ENCODE measurements at places on chromosomes 16 and 17.

DNA sequence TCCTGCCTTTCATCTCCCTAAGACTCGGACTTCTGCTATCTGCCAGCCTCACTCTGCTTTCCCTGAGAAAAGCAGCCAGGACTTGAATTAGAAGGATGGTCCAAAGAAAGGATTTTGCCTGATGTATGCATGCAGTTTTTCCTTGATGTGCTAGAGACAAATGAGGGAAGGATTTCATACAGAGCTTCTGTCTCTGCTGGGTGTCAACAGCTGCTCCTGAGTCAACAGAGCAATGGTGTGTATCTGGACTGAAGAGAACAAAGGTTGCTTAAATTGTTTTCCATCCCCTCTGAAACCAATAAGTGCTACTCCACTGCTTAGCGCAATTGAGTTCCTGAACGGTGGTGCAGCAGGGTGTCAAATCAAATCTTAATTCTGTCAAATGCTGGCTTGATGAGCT lies 680.6 kb upstream of the C16orf82 start:
- no peak for DNase-seq

DNA sequence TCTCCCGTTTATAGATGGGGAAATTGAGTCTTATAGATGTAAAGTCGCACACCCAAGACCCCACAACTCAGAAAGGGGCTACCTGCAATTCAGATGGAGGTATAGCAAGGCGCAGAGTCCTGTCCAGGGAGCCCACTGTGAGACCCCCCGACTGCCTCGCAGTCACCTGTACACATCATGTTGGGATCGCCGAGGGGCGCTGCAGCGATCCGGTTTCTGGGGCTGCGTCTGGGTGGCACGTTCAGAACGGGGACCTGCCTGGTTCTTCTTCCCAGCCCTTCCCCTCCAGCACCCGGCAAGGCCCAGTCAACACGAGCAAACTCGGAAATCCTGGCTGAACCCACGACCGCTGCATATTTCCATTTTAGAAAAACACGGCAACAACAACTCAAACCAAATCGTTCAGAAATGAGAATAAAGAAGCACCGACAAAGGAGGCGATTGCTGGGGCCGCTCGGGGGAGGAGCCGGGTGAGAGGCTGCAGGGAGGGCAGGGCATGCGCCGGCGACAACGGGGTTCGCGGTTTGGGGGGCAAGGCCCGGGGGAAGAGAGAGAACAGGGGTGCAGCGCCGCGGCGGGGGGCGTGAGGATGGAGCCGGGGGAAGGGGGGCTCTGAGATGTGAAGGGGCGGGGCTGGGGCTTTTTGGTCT lies 643 bp downstream of the HSDL1 start:
- DNase-seq: peak; percentile 38

DNA sequence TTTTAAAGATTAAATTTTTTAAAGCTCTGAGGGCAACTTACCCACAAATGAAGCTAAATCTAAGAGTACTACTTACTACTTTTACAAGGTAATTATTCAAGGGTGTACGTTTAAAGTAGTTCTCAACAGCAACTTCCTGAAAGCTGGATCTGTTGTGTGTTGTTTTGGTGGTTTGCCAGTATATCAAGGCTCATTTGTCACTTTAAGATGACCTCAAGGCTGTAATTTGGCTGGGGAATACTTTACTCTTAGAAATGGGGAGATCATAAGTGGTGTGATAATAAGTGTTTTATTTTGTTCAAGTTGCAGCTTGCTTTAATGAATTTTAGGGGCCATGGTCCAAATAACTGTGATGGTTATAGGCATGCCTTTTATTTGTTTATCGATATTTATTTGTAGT lies 30.4 kb downstream of the AP2B1 start:
- DNase-seq: no peak

DNA sequence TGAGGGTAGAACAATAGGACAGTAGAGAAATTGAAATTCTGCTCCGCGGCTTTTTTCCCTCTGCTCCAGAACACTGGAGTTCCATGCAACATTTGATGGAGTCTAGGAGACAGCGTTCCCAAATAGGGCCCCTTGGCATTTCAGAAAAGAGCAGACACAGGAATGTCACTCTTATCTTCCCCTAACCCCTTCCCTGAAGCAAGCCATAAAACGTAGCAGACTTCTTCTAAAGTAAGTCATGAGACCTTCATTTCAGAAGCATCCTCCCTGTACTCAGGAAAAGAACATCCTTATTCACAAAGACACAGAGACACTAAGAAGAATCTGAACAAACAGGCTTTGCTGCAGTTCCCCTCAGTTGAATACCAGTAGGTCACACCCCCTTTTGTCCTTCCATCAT lies 296.1 kb upstream of the SOX9 start:
- no peak for DNase-seq

DNA sequence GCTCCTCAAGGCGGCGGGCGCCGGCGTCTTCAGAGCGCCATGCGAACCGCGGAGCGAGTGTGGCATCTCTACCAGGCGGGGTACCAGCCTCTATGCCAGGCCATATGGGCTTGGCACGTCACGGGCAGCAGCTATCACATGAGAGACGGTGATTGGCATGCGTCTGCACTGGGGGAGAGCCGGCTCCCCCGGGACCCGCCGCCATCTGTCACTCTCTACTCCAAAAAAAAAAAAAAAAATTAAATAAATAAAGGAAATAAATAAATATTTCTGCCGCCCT lies at the start of gene NEUROD2:
NEUROD2 (minus strand) TSS at position 70 of the 280 bp plus-strand sequence. CDS start 1,321 bp downstream, outside the sequence.
- no peak for DNase-seq

DNA sequence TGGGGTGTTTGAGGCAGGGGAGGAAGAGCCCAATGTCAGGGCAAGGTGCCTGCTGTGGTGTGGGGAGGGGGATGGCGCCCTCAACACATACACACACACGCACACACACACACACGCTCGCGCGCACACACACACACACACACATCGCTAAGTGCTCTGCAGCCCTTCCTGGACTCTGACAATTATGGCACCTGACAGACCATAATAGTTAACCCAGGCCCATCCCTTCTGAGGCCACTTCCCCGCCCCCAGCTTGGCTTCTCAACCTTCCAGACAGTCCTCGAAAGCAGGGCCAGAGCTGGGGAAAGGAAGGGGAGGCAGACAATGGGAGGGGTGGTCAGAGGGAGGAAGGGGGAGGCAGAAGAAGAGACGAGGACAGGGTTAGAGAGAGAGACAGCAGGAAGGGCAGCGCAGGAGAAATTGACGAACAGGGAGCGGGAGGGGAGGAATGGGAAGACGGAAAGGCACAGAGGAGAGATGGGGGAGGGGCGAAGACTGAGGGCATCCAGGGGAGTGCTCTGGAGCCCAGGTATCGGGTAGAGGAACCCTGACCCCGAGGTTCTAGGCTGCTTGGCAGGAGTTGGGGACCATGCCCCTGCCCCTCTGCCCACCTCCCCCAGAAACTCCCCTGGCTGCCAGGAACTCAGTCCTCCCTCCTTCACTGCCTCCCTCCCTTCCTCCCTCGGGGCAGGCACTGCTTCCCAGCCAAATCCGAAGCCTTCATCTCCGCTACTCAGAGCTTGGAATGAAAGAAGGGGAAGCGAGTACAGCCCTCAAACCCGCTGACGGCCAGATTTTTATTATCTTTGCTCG lies 4.0 kb downstream of the SRCIN1 start:
- DNase-seq: no peak

- no peak for DNase-seq
Observed at GRCh38 chr17:74185571-74186185, 17.8 kb upstream of the RPL38 start.

- DNase-seq: no peak
Observed at GRCh38 chr16:1020591-1020990, 39.0 kb downstream of the SOX8 start.

DNA sequence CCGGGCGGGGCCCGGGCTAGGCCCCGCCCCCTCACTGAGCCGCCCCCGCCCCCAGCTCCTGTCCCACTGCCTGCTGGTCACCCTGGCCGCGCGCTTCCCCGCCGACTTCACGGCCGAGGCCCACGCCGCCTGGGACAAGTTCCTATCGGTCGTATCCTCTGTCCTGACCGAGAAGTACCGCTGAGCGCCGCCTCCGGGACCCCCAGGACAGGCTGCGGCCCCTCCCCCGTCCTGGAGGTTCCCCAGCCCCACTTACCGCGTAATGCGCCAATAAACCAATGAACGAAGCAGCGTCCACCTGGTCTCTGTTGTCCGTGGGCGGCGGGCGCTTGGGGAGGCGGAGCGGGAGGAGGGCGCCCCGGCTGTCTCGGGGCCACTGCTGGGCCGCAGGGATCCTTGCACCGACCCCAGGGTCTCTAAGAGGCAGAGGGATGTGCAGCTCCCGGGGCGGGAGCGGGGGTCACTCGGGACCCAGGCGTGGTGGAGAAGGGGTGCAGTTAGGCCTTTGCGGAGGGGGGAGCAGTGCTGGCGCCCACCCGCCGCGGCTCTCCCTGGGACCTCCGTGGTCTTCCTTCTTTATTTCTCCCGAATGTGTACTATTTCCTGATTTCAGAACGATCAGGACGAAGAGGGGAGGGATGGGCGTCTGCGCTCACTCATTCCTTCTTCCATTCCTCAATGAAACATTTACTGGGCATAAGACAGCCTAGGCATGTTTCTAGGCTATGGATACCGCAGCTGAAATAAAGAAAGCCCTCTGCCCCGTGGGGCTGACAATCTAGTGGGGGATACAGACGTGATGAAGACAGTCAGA lies 2.0 kb downstream of the HBZ start:
- peak; percentile 52 for DNase-seq

DNA sequence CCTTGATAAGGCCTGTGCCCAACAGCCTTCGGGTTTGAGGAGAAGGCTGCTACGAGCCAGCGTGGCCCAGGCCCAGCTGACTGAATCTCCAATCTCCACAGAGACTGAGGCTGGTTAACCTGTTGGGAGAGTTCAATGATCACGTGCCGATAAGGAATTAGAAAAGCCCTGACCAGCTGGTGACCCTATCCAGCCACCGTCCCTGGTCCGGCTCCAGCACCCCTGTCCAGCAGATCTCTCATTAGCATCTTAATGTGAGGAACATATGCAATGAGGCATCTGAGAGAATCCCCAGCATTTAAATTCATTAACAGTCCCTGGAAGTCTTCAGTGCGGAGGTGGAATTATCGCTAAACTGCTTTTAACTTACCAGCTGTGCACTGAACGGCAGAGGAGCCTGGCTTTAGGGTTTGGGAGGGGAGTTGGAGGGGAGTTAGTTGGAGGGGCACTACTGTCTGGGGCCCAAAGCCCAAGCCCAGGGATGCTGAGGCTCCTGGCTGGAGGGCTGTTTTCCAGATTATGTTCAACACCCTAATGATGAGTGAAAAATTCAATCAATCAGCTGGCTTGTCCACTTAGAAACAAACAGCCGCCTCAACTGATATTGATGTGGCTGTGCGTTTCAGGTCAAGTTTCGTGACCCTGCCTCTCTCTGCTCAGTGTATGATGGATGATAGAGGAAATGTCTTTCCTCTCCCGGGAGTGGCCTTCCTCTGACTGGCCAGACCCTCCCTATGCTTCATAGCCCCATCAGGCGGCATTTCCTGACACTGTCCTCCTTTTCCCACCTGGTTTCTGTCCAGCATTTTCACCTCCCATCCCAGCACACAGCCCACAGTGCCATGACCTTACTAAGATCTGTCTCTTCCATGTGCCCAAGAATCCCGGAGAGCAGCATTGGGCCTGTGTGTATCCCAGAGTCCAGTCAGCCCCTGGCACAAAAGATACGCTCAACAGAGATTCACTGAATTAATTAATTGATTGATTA lies 184.5 kb downstream of the CCT6B start:
- no peak for DNase-seq

- DNase-seq: peak; percentile 77
Observed at GRCh38 chr17:7858522-7858810, 663 bp downstream of the CYB5D1 start.

- DNase-seq: no peak
Observed at GRCh38 chr17:2067608-2068024, 12.7 kb downstream of the HIC1 start.

GRCh38 chr16:21628772-21629171 lies 23.6 kb downstream of the IGSF6 start:
- DNase-seq: no peak

- no peak for DNase-seq
Observed at GRCh38 chr16:79407461-79408135, 192.9 kb downstream of the MAF start.

GRCh38 chr17:5769593-5770354 lies 185.5 kb upstream of the NLRP1 start:
- no peak for DNase-seq

DNA sequence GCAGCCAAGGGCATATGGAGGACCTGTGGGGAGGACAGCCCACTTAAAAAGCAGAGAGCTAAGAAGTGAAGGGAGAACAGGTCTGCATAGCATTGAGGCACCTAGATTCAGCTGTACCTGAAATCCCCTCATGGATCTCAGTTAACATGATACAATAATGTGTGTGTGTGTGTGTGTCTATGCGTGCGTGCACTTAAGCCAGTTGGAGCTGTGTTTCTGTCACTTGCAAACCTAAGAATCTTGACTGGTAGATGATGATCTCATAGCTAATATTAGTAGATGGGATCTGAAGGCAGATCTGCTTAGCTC lies 1.7 kb upstream of the ITPRIPL2 start:
- DNase-seq: no peak

GRCh38 chr17:54982399-54982798 lies 13.8 kb downstream of the STXBP4 start:
- DNase-seq: no peak

GRCh38 chr17:19996086-19996485 lies 13.1 kb upstream of the SPECC1 start:
- no peak for DNase-seq

- no peak for DNase-seq
Observed at GRCh38 chr17:72474243-72474642, 353.4 kb downstream of the SOX9 start.

GRCh38 chr17:42659079-42659931 lies at the start of gene TUBG2:
TUBG2 (plus strand) TSS chr17:42659284; CDS start chr17:42659504, 220 bp downstream.
- peak; percentile 93 for DNase-seq

- DNase-seq: no peak
Observed at GRCh38 chr17:60909405-60909804, 231.8 kb downstream of the BCAS3 start.

- DNase-seq: peak; percentile 36
Observed at GRCh38 chr16:52068447-52069074, 478.4 kb downstream of the TOX3 start.

DNA sequence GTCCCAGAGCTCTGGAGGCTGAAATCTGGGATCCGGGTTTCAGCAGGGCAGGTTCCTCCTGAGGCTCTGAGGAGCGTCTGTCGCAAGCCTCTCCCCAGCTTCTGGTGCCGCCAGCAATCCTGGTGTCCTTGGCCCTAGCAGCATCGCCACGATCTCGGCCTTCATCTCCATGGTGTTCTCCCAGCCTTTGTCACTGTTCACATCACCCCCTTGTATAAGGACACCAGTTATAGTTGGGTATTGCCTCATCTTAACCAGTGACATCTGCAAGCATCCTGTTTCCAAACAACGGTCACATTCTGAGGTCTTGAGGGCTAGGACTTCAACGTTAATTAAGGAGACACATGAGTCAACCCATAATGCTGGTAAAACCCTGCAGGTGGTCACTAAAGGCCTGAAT lies 2.8 kb upstream of the PPP1R27 start:
- DNase-seq: no peak

- DNase-seq: no peak
Observed at GRCh38 chr16:84449156-84450140, 55.0 kb downstream of the MEAK7 start.

GRCh38 chr16:4345836-4346781 lies 5.0 kb downstream of the PAM16 start:
- no peak for DNase-seq

All from ACHN (cell line).